Adipocyte (in vitro differentiated cells): ENCODE measurements at places on chromosomes 5 and 9.

DNA sequence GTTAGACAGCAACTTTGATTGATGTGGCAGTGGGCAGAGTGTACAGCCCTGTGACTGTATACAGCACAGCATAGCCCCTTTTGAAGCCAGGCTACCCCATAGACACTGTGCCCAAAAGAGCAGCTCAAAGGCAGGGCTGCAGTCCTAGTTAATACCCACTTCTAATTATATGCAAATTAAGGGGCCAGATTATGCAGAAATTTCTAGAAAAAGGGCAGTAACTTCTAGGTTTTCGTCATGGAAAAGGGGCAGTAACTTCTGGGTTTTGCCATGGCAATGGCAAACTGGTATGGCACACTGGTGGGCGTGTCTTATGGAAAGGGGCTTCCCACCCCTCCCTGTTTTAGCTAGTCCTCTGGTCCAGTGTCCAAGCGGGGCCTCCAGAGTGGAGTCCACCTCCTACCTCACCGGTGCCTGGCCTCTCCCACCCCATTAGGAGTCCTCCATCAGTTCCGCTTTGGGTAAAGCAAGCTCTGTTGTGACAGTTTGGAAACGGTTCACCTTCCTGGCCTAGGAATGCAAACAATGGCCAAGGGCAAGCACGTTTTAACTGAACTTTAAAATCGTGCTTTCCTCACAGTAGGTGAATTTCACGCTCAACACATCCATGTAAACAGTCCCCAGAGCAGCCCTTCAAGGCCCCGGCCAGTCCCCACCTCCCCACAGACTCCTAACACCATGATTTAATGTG lies 5.6 kb downstream of the ADAMTS13 start:
- DNase-seq, result no peak

DNA sequence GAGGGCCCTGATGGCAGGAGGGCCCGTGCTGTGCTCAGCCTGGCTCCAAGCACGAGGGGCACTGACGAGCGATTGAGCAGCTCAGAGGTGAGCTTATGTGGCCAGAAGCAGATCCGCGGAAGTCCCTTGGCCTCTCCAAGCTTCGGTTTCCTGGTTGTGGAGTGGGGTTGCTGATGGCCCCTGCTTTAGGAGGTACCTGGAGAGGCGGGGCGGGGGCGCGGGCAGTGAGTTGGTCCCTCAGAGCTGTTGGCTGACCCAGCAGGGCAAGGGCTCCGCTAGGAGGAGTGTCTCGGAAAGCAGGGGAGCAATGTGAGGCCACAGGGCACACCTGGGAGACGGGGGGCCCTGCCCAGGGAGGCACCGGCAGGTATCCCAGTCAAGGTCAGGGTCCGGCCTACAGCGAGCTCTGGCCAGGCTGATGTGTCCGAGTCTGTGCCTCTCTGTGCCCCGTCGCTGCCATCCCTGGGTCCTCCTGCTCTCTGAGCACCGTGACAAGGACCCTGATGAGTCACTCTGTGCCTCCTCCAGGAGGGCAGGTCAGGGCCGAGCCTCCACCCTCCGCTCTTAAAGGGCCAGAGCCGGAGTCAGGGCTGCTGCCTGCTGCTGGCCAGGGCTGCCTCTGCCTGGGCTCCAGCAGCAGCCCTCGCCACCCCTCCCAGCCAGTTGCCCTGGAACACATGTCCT lies 14.8 kb downstream of the NCS1 start:
- DNase-seq, result peak; percentile 70

DNA sequence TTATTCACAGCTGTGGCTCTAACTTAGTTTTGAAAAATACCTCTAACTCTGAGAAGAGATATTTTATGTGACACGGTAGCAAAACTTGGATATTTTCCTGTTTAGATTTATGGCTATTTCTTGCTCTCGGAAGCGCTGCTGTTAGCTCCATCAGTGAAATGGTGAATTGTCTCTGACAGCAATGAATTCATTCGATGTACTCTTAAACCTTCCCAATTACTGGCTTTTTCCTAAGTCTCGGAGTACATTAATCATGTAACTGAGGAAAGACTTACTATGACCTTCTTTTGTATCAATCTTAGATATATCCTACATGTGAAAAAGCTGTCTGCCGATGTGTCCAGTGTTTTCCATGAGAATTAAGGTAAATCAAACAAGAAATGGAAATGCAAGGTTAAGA lies 613.0 kb downstream of the KIF4B start:
- no peak for DNase-seq

DNA sequence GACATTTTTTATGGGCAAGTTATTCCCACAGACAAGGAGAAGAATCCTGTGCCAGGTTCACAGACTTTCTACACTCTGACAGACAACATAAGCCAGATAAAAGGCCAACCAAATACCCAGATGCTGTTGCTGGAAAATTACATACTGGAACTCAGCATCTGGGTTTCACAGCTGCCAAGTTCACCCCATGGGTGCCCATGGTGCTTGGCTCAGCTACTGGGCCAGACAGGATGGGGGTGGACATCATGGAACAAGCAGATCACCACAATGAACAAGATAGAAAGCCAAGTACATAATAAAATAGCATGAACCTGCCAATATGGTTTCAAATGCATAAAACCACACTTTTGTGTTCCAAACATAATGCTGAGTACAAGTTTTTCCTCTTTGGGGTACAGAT lies 999.8 kb downstream of the NR2F1-AS1 start:
- no peak for DNase-seq

GRCh38 chr5:40798801-40799210 lies 632 bp upstream of the PRKAA1 start:
- DNase-seq, result peak; percentile 86

- no peak for DNase-seq
These were observed 21.4 kb downstream of the C5orf47 start for GRCh38 chr5:174010365-174010764.

DNA sequence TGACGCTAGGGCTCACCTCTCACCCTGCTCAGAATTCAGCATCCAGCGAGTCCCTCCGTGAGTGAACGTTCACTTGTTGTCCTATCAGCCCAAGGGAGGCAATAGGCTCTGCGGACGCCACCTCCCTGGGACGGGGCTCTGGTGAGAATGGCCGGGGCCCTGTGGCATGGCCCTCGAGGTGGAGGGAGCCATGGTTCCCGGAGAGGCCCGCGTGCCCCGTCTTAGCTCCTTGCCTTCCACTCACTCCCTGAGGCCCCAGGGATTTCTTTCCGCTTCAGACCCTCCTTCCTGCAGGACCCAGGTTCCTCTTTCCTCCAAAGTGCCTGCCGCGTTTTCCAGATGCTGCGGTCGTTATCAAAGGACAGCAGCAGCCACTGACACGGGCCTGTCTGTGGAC lies 21.5 kb downstream of the EXOC3 start:
- no peak for DNase-seq

DNA sequence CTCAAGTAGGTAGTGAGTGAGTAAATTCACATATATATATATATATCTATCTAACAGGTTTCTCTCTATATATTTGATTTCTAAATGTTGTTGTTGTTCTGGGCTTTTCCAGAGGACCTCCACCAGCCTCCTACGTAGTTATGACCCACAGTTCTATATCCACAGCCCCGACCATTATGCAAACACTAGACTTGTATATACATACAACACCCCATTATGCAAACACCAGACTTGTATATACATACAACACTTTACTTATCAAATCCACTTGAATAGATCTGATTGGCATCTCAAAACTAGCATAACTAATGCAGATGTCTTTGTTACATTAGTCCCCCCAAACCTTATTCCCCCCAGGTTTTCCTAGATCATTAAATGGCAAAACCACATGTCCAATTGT lies 108.7 kb downstream of the JAKMIP2 start:
- DNase-seq, result no peak
